Osteoblast (primary cell): ENCODE measurements at places on chromosomes 12 and 14. TPM values are rescaled to one million over a fixed set of nuclear protein-coding genes. Genes with fewer than 3 reads are reported as not detected.
A peak's percentile ranks its signal among the peaks of the same experiment; 100 is the strongest.

DNA sequence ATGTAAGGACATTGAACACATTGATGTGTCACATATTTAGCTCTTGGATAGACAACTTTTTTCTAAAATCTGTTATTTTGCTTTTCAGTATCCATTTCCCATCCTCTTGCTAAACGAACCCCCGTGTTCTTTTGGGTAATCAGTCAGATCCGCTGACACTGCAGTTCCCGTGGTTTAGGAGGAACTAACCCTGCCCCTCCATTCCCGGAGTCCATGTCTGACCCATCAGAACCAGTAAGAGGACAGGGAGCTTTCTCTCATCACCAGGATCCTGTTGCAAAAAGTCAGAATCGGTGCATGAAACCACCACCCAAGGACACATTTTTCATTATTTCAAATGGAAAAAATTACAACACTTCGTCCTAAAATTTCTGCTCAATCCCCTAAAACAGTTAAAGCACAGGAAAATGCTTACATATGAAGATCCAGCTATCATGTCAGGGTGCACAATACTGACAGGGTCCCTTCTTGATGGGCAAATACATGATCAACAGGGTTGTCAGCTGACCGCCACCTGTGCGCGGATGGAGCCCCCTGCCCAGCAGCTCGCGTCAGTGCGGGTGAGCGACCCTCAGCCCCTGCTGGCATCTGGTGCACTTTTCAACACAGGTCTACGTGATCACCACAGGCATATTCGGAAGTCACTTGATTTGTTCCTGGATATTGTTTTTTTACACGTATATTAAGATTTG, 276.8 kb downstream of the ADGRD1 start:
- H3K36me3 ChIP-seq = no peaks in the 10 kb centered on the region
- H3K27ac ChIP-seq = no peak overlapping the region
- no peaks in the 10 kb centered on the region for H3K27me3 ChIP-seq
- no peaks in the 10 kb centered on the region for H3K4me1 ChIP-seq
- DNase-seq = no peak
- H3K4me3 ChIP-seq = no peak overlapping the region

DNA sequence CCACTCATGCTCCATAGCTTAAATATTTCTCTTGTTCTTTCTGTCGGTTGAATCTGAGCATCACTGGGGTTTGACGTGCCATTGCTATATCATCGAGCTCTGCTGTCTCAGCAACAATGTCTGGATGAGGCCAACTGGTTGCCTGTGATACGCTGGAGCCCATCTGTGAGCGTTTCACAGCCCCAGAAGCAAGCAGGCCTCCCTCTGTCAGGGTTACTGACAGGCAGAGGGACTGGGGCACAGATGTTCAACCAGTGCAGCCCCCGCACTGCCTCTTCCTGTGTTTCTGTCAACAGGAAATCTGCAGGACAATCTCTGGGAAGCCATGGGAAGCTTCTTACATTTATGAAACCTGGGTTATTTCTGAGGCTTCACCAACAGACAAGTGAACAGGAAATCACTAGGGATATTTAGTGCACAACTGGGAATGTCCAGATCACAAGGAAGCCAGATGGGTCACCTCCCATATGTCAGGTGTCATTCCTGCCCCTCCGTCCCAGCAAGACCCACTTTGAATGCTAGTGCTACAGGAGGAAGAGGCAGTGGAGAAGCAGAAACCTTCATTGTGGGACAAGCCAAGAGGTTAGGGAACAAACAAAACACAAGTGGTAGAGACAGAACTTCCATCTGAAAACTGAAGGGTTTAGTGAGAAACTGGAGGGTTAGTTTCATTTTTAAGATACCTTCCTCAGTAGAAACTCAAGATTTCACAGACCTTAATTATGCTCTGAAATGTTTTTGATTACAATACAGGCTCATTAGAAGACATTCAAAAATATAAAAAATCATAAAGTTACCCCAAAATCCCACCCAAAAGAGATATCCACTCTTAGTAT, 24.1 kb downstream of the DMAC2L start:
- H3K27me3 ChIP-seq = no peaks in the 10 kb centered on the region
- H3K4me3 ChIP-seq = no peak overlapping the region
- H3K36me3 ChIP-seq = no peaks in the 10 kb centered on the region
- no peak for DNase-seq

DNA sequence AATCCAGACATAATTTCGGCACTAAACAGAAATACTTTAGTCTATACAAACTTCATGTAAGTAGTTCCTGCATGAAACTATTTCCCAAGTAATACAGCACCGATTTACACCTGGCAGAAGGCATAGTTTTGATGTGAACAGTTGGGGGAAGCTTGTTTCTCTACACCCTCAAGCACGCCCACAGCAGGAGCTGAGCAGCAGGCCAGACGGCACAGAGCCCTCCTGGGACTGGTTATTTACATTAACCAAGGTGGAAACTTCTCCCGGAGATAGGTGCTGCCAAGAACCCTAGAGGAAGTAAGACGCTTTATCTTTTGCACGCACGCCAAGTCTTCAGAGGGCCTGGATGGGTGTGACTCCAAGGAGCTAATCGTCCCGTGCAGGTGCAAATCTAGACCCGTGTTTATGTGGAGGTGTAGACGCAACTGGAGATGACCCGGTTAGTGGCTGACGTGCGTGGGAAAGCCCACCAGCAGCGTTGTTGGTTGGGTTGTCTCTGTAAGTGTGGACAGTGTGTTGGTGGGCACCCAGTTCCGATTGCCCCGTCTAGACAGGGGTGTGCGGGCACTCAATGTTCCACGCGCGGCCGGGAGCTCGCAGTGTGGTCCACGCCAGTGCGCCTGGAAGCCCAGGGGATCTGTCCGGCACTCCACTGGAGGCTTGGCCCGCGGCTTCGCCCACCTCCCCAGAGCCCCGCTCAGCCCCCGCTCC, 767 bp upstream of the TCP11L2 start:
- H3K36me3 ChIP-seq = no peaks in the 10 kb centered on the region
- peak overlapping the region; percentile 52 for H3K27ac ChIP-seq
- H3K4me3 ChIP-seq = peak overlapping the region; percentile 97
- no peaks in the 10 kb centered on the region for H3K27me3 ChIP-seq

- peaks cover 5% of the 10 kb centered on the region for H3K27me3 ChIP-seq
- H3K4me3 ChIP-seq = no peak overlapping the region
- H3K4me1 ChIP-seq = no peaks in the 10 kb centered on the region
- DNase-seq = no peak
- H3K27ac ChIP-seq = no peak overlapping the region
- H3K36me3 ChIP-seq = no peaks in the 10 kb centered on the region
Measured at GRCh38 chr14:100561005-100561404, 26.2 kb downstream of the BEGAIN start.

DNA sequence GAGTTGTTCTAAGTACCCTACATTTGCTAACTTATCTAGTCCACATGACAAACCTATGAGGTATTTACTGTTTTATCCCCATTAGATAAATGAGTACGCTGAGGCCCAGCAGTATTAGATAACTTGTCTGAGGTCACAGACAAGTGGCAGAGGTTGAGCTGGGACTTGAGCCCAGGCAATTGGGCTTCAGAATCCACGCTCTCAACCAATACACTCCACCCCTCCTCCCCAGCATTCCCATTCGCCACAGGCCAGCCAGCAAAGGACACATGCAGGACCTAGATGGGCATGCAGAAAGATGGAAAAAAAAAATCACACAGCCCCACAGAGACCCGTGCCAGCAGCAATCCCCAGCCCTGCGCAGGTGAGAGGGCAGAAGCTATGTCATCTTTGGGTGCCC, 12.4 kb downstream of the HDAC7 start:
- no peak overlapping the region for H3K4me3 ChIP-seq
- DNase-seq = no peak
- peaks cover 31% of the 10 kb centered on the region for H3K36me3 ChIP-seq
- no peak overlapping the region for H3K27ac ChIP-seq
- peaks cover 55% of the 10 kb centered on the region for H3K4me1 ChIP-seq
- H3K27me3 ChIP-seq = no peaks in the 10 kb centered on the region

DNA sequence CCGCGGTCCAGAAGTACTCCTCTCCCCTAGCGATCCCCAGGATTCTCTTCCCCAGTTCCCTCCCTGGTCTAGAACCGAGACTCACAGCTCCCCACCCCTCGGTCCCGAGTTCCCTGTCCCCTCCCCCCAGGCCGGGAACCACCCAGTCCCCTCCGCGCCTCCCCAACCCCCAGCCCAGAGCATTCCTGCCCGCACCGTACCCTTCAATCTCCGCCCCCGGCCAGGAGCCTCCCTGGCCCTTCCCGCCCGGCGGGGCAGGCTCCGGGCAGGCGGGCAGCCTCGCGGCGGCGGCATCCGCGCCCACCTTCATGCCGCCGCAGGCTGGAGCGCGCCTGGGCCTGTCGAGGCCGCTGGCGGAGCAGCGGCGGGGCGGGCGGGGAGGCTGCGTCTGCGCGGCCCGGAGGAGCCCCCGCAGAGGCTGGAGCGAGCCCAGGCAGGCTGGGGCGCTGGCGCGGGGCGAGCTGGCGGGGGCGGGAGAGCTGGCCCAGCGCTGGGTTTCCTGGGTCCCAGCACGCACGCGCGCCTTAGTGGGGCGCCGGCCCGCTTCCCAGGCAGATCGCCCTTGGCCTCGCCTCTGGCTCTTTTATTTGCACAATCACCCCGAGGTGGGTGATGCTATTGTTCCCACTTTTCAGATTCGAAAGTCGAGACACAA, 22.2 kb upstream of the GPR132 start:
- peak overlapping the region; percentile 4 for H3K27ac ChIP-seq
- no peaks in the 10 kb centered on the region for H3K36me3 ChIP-seq
- H3K4me3 ChIP-seq = peak overlapping the region; percentile 78
- H3K4me1 ChIP-seq = peaks cover 28% of the 10 kb centered on the region
- no peaks in the 10 kb centered on the region for H3K27me3 ChIP-seq

- DNase-seq = no peak
- no peak overlapping the region for H3K27ac ChIP-seq
- H3K27me3 ChIP-seq = peaks cover 48% of the 10 kb centered on the region
Measured at GRCh38 chr14:54300881-54301280, 95.9 kb upstream of the CDKN3 start.

GRCh38 chr12:111643427-111643826, 42.3 kb downstream of the BRAP start:
- peak overlapping the region; percentile 50 for H3K27ac ChIP-seq
- peaks cover 31% of the 10 kb centered on the region for H3K36me3 ChIP-seq
- peaks cover 11% of the 10 kb centered on the region for H3K4me1 ChIP-seq
- DNase-seq = peak; percentile 72

GRCh38 chr12:51362307-51362706, 15.8 kb upstream of the CELA1 start:
- no peak overlapping the region for H3K27ac ChIP-seq
- no peak overlapping the region for H3K4me3 ChIP-seq
- H3K36me3 ChIP-seq = no peaks in the 10 kb centered on the region

- H3K4me3 ChIP-seq = no peak overlapping the region
- H3K4me1 ChIP-seq = no peaks in the 10 kb centered on the region
- no peak overlapping the region for H3K27ac ChIP-seq
- H3K36me3 ChIP-seq = no peaks in the 10 kb centered on the region
- H3K27me3 ChIP-seq = peaks cover 67% of the 10 kb centered on the region
Measured at GRCh38 chr12:52598966-52599365, 2.3 kb downstream of the KRT72 start.

GRCh38 chr12:91964501-91964900, 181.1 kb downstream of the BTG1 start:
- DNase-seq = no peak
- H3K27ac ChIP-seq = no peak overlapping the region
- no peak overlapping the region for H3K4me3 ChIP-seq
- H3K27me3 ChIP-seq = no peaks in the 10 kb centered on the region
- H3K36me3 ChIP-seq = no peaks in the 10 kb centered on the region

DNA sequence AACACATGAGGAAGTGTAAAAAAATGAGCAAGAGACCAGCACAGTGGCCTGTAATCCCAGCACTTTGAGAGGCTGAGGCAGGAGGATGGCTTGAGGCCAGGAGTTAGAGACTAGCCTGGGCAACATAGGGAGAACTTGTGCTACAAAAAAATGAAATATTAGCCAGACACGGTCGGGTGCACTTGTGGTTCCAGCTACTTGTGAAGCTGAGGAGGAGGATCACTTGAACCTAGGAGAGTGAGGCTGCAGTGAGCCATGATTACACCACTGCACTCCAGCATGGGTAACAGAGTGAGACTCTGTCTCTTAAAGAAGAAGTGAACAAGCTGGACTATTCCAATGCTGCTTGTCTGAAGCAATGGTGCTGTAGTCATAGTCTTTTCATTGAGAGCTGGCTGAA, 36.3 kb upstream of the MAP3K9 start:
- no peak overlapping the region for H3K27ac ChIP-seq
- H3K27me3 ChIP-seq = no peaks in the 10 kb centered on the region
- no peaks in the 10 kb centered on the region for H3K36me3 ChIP-seq

DNA sequence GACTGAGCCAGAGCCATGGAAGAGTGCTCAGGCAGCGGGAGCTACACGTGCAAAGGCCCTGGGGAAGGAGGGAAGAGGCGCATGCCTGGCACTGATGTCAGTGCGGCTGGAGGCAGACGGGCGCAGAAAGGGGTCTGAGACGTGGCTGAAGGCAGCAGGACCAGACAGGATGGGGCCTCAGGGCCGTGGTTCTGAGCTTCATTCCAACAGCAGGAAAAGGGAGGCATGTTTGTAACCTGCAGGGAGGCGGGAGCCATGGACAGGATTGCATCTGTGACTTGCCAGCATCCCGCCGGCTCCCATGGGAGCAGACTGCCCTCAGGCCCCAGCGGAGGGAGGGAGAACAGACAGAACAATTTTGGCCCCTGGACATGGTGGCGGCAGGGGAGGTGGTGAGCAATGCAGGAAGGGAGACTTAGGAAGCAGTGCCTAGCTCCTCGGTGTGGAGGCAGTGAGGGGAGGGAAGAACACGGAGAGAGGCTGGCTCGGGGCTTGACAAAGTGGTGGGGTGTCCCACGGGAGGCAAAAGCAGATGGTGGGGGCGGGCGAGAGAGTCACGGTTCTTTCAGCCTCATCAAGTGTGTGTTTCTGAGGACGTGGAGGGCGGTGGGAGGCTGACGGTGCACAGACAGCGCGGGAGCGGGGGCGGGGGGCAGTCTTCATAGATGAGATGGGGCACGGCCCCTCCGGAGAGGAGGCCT, 33.3 kb upstream of the INF2 start:
- peaks cover 4% of the 10 kb centered on the region for H3K27me3 ChIP-seq
- H3K36me3 ChIP-seq = no peaks in the 10 kb centered on the region
- H3K27ac ChIP-seq = no peak overlapping the region
- no peak overlapping the region for H3K4me3 ChIP-seq
- peak; percentile 87 for DNase-seq
- no peaks in the 10 kb centered on the region for H3K4me1 ChIP-seq

- no peak overlapping the region for H3K27ac ChIP-seq
- no peaks in the 10 kb centered on the region for H3K27me3 ChIP-seq
- DNase-seq = no peak
- H3K36me3 ChIP-seq = no peaks in the 10 kb centered on the region
- H3K4me1 ChIP-seq = no peaks in the 10 kb centered on the region
Measured at GRCh38 chr14:50093496-50093895, 22.9 kb downstream of the VCPKMT start.

- no peak for DNase-seq
- peaks cover 12% of the 10 kb centered on the region for H3K4me1 ChIP-seq
- no peaks in the 10 kb centered on the region for H3K27me3 ChIP-seq
- H3K36me3 ChIP-seq = no peaks in the 10 kb centered on the region
Measured at GRCh38 chr14:23536494-23536893, 15.1 kb downstream of the ZFHX2 start.

Gene CLEC1B
- total RNA-seq = not detected in 2 replicates

Gene CYP27B1
- total RNA-seq = 0.29 and 0.36 TPM in 2 replicates
